ENCODE measurements at places on chromosomes 12 and 14.

DNA sequence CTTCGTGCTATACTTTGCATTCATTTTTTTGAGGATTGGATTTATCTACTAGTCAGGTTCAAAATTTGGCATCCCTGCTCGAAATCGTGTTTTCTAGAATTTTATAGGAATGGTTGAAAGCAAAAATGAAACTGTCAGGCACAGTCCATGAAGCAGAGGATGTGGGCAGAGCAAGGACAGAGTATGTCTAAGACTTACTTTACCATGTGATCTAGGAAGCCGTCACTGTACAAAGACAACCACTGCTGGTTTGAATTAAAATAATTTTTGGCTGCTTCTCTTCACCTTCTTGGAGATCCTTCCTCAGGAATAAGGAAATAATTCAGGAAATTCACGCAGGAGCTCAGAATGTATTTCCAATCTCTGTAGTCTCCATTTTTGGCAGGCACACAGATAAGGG lies 31.6 kb upstream of the SGPP1 start:
- peak; percentile 53 for DNase-seq

GRCh38 chr12:80979816-80980215 lies 42.1 kb upstream of the LIN7A start:
- DNase-seq, result no peak

- no peak for DNase-seq
Measured at GRCh38 chr14:21072781-21073339, 2.8 kb downstream of the ARHGEF40 start.

DNA sequence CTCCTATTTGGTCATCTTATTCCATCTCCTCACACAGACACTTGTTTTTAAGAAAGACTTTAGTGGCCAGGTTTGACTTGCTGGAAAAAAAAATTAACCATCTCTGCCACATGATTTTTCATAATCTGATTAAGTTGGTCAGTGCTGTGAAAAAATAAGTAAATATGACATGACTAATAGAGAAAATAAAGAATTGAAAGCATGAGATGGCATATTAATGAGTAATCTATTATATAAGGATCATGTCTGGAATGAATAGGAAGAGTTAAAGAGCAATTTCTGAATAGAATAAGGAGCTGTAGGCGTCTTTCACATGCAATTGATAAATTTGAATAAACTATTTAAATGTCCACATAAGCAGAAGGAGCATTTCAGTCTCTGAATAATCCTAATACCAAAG lies 12.2 kb upstream of the SLCO1B1 start:
- DNase-seq, result no peak
